ENCODE measurements at places on chromosomes 3 and 15. TPM values are rescaled to one million over a fixed set of nuclear protein-coding genes. Genes with fewer than 3 reads are reported as not detected.

DNA sequence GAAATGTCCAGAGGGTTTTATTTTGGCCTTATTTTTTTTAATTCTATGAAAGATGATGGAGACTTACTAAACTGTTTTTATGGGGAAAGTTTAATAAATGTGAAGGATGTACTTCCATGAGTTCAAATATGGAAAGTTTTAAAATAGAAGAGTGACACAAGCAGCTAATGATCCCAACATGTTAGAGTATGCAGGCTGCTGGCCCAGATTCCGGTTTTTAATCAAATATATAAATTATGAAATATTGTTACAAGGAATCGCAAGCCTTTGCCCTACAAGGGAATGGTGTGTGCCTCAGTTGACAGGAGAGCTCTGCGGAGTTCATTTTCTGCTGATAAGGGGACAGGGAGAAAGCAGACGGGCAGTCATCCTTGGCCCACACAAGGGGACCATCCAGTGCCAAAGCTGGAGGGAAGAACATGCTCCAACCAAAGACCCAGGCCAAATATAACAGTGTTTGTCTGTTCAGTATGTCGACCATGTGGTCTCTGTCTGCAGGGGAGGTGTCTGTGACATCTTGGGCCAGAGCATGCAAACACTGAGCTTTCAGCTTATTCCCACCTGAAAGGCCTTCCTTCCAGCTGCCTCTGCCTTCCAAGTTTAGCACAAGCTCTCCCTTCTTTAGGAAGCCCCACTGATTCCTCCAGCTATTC, 69.8 kb downstream of the SSUH2 start:
- no peak for DNase-seq

DNA sequence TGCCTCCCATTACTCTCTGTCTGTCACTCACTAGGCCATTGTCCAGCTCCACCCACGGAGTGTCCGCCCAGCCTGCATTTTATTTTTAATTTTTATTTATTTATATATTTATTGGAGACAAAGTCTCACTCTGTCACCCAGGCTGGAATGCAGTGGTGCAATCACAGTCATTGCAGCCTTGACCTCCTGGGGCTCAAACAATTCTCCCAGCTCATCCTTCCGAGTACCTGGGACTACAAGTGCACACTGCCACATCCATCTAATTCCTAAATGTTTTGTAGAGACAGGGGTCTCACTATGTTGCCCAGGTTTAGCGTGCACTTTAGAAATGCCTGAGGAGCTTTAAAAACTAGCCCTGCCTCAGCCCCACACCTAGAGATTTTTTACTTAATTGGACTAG, 141.5 kb downstream of the LIPC start:
- DNase-seq = no peak

GRCh38 chr3:132661101-132661500, 972 bp downstream of the UBA5 start:
- DNase-seq = no peak

- DNase-seq = no peak
Measured at GRCh38 chr3:11808231-11808630, 38.5 kb downstream of the TAMM41 start.

DNA sequence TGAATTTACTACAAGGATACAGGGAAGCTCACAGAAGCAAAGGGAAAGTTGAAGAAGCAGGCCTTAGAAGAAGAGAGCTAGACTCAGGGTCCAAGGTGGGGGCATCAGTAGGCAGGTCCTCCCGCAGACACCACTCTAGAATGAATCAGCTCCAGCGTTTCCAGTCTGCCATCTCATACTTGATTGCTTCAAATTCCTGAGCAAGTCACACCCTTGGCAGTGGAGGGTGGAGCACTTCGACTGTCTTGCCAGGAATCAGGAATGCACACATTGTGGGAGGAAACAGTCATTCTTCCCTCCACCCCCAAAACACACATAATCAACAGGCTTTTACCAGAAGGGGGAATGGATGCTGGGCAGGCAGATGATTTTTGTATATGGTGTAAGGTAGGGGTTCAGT, 78.5 kb downstream of the CHCHD6 start:
- DNase-seq = no peak

DNA sequence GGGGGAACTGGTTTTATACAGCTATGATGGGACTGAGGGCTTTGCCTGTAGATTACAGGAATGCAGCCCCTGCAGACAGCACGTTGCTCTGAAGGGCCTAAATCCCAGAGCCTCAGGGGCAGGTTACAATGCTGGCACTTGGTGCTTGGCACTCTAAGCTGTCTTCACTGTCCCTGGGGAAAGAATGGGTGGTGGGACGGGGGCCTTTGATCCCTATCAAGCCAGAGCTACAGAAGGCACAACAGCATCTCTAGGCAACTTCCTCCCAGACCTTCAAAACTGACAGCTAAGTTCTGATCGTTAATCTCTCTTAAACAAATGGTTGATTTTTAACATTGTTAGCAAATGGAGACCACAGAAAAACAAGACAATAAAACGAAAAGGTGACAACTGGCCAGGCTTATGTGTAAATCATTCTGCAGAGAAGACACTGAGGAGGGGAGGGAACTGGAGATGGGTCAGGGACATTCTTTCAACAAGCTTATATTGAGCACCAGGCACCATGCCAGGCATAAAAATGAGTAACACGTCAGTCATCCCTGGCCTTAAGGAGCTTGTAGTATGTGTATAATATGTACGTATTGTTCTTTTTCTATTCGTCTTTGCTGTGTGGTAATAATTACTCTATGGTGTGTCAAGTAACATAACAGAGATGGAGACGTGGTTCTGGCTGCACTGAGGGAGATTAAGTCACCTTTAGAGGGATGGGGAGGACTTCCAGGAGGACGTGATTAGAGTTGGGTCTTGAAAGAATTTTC, 49.1 kb downstream of the CA12 start:
- no peak for DNase-seq

- no peak for DNase-seq
Measured at GRCh38 chr3:187919048-187919447, 173.8 kb upstream of the BCL6 start.

- DNase-seq = no peak
Measured at GRCh38 chr3:75332794-75333193, 331.3 kb upstream of the FRG2C start.

- DNase-seq = no peak
Measured at GRCh38 chr3:112167758-112168157, 34.7 kb upstream of the GCSAM start.

DNA sequence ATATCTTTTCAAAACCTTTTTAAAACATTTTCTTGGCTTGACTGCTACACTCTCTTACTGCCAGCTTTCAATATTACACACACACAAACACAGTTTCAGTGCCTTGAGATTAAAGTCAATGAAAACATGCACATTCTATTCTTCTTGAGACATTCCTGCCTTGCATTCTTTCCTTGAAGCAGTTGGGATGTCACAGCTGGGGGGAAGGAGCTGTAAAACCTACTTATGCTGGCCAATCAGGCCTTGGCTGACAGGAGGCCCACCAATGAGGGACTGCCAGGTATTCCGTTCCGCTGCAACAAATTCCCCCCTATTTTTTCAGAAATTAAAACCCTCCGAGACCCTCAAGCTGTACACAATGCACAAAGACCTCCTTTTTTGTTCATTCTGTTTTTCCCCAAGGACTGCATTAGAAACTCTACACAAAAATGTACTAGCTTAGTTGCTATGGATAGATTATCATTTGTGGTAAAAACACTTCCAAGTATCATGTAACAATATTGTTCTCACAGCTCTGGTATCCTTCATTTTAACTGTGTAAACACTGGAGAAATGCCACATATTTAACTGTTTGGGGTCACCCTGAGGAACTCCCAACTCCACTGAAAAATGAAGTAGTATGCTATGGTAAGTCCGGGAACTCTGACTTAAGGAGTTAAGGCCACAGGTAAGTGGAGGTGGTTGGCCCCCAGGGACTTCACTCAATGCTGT, 18.5 kb downstream of the FSTL1 start:
- DNase-seq = no peak

- no peak for DNase-seq
Measured at GRCh38 chr3:171966533-171967136, 72.7 kb upstream of the FNDC3B start.

GRCh38 chr3:86797946-86798345, 193.0 kb downstream of the VGLL3 start:
- no peak for DNase-seq

DNA sequence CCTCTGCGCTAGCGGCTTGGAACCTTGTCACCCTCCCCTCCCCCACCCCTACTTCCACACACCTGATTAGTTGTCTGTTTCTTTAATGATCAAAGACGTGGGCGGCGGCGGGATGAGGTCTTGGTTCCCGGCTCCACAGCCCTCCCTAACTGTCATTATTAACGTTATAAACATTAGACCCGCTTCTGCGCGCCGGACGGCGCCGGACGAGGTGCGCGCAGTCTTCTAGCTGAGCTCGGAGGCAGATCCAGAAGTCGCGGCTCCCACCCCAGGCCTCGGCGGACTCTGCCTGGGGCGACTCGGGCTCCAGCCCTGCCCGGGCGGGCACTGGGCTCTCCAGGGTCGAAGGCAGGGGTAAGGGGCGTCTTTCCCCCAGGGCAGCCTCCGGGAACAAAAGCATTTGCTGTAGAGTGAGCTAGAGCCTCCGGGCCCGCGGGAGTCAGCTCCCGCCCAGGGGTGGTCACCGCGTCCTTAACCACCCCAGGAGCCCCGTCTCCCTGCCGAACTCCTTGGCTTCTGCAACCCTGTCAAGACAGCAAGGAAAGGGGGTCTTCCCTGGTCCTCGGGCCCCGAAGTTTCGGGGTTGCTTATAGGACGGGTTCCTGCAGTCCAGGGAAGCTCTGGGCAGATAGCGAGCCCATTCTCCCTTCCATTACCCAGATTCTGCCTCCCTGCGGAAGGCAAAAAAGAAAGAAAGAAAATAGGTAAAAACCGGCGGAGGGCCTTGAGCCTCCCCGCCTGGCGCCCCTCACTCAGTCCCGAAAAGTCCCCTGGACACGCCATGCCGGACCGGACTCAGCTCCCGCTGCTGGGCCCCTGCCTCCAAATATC, 2.2 kb upstream of the ISLR2 start:
- no peak for DNase-seq

DNA sequence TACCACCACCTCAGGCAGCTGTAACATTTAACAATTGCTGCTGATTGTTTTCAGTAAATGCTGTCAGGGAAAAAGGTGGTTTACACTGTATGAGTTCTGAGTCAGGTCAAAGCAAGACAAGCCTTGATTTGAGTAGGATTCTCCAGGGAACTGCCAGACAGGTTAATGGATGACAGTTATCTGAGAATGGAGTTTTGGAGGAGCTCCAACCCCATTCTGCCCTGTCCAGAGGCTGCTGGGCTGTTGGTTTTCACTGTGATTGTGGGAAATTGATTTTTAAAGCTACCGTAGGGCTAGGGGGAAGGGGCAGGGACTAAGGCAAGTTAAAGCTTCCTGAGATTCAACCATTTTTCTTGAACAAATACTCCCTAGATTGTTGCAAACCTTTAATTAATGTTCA, 39.9 kb downstream of the TICRR start:
- DNase-seq = no peak

GRCh38 chr3:69868841-69869420, 129.7 kb downstream of the MITF start:
- no peak for DNase-seq

DNA sequence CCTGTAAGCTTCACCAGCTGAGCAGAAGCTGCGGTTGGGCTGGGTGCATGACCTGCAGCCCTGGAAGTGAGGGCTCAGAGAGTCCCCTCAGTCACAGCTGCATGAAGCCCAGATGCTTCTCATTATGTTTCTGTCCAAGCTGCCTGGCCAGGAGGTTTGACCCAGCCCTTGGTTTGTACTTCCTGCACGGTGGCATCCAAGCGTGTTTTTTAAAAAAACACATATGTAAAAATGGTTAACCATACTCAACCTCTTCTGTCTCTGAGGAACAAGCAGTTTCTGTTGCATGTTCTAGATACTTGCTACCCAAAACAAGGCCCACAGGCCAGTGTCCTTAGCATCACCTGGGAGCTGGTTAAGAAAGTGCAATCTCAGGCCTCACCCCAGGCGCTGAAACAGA, 76.0 kb upstream of the ATP10A start:
- no peak for DNase-seq

- DNase-seq = no peak
Measured at GRCh38 chr3:104132566-104133403, 1233.9 kb upstream of the ALCAM start.

DNA sequence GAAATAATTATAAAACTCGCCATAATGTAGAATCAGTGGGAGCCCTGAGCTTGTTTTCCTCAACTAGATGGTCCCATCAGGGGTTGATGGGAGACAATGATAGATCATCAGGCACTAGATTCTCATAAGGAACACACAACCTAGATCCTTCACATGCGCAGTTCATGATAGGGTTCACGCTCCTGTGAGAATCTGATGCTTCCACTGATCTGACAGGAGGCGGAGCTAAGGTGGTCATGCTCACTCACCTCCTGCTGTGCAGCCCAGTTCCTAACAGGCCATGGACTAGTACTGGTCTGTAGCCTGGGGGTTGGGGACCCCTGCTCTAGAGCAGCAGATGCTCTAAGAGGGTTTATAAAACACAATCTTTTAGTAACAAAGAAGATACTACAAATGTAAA, 183.6 kb downstream of the ANXA2 start:
- DNase-seq = no peak

FAM3D gene
- 6.5 TPM for total RNA-seq

C3orf85 gene
- not detected for total RNA-seq

GOLGA8B gene
- total RNA-seq = 24.2 TPM

MAGI1 gene
- 46.7 TPM for total RNA-seq

SLC2A2 gene
- not detected for total RNA-seq

FAN1 gene
- 34.3 TPM for total RNA-seq

SNX22 gene
- total RNA-seq = 0.42 TPM

CIB2 gene
- 11.4 TPM for total RNA-seq

KBTBD13 gene
- total RNA-seq = 0.32 TPM

ERICH6 gene
- 0.21 TPM for total RNA-seq

NCK1 gene
- total RNA-seq = 63.3 TPM
